DMS79 (cell line): ENCODE measurements at places on chromosomes 4 and X.

GRCh38 chrX:27555514-27555913 lies 34.6 kb upstream of the DCAF8L2 start:
- no peak for DNase-seq

GRCh38 chr4:3067473-3068001 lies 6.8 kb downstream of the HTT-AS start:
- no peak for DNase-seq

GRCh38 chr4:39170301-39170700 lies 12.0 kb upstream of the WDR19 start:
- DNase-seq = no peak

DNA sequence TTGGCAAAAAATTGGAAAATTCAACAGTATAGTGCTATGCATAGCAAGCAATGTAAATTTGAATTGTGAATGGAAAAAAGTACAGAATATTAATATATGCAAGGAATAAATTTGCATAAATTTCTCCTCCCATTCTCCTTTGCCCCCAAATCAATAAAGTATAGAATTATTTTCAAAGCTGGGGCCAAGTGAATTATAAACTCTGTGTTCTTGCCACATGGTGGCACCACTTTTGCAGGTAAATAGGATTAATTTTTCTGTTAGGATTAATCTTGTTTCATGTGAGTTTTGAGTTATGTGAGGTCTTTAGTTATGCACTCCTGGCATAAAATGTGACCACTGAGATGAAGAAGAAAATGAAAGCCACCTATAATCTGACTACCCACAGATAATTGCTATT lies 19.9 kb downstream of the COPS4 start:
- DNase-seq = no peak

DNA sequence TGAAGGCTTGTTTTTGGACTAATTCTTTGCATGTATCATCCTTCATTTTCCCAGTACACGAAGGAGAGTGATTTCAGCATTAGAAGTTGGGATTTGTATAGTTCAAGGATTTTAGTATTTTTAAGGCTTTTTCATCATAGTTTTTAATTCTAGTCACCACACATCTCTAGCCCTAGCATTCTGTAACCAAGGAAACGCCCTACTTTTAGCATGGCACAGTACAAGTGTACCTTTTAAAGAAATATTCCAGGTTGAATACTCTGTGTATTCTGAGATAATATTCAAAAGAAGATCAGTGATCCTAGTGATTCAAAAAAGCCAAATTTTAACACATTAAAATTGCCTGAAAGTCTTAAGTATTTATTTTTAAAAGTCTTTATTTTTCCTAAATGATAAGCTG lies 150.5 kb downstream of the RAP1GDS1 start:
- no peak for DNase-seq

DNA sequence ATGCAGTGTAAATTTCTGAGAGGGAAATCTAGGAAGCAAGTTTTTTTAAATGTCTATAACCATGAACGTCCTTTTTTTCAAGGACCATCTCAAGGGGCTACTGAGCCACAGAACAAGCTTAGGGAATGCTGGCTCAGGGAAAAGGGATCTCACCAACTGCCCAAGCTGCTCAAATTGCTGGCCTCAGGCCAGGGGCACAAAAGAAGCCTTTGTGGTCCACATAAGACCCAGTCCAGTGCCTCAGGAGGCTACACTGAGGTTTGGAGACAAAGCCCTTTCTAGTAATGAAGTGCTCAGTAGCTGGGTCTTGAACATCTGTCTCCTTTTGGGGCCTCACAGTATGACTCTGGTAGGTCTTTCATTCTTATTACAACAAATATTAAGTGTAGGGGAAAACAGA lies 305.5 kb downstream of the RAB28 start:
- DNase-seq = peak; percentile 50

GRCh38 chr4:27921231-27921630 lies 1060.6 kb downstream of the STIM2 start:
- no peak for DNase-seq

- DNase-seq = no peak
These were observed 36.9 kb upstream of the PUDP start for GRCh38 chrX:7184816-7185215.

GRCh38 chr4:47662975-47663374 lies 174.9 kb downstream of the CORIN start:
- no peak for DNase-seq

DNA sequence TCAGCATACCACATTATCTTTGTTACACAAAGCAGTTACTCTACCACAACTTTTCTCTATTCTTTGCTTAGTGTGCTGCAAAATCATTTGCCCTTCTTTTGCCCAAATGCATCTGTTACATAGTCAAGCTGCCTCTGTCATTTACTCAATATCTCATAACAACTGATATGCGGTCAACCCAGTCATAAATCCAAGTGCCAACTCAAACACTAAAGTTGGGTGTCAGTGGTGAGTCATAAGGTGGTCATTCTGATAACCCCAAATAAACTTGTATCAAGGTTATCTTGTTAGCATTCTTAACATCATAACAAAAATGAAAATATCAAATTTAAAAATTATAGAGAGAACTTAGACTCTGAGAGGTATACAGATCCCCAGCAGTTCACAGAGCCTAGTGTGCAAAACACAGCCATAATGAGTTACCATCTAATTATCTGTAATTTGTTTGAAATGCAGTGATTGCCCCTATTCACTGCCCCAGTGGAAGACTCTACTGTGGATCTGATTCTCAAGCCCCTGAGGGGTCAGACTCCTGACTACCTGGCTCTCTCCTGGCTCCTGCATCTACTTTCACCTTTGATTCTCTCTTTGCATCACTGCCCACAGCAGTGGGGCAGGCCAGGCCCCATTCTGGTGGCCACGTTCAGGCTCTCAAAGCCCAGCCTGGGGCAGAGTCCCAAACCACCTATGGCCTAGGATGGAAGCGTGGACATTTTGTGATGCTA lies 29.2 kb downstream of the TBC1D9 start:
- DNase-seq = no peak

GRCh38 chrX:3175659-3176438 lies 134.6 kb downstream of the ARSF start:
- no peak for DNase-seq

DNA sequence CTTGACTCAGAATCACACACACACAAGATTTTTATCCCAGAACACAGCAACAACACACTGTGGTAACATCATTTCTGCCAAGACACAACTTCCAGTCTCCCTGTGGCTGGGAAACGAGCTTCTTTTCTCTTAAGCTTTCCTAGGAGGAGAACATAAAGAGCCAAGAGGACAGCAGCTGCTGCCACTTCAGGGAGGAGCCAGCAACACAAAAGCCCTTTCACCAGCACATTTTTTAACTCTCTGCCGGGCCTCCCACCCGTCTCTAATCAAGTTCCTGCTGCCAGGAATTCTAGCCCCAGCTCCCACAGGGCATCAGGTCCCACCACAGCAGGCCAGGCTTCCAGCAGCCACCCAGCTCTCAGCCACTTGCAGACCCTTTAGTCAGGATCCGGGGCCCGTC lies 22.4 kb downstream of the FAT1 start:
- no peak for DNase-seq

DNA sequence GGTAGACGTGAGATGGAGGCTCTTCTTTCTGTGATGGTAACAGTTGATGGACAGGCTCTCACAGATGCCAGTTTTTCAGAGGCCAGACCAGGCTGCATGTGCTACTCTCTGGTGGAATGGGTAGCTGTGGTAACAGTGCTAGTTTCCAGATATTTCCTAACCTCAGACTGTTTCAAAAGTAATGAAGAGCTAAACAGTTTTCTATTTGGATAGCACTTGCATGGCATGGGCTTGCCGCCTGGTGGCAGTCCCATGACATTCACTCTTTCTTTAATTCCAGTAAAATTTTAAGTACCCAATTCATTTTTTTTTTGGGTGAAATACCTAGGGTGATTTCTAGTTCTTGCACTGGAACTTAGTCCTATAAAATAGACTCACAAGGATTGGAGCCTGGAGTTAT lies 220.2 kb upstream of the MAD2L1 start:
- no peak for DNase-seq

DNA sequence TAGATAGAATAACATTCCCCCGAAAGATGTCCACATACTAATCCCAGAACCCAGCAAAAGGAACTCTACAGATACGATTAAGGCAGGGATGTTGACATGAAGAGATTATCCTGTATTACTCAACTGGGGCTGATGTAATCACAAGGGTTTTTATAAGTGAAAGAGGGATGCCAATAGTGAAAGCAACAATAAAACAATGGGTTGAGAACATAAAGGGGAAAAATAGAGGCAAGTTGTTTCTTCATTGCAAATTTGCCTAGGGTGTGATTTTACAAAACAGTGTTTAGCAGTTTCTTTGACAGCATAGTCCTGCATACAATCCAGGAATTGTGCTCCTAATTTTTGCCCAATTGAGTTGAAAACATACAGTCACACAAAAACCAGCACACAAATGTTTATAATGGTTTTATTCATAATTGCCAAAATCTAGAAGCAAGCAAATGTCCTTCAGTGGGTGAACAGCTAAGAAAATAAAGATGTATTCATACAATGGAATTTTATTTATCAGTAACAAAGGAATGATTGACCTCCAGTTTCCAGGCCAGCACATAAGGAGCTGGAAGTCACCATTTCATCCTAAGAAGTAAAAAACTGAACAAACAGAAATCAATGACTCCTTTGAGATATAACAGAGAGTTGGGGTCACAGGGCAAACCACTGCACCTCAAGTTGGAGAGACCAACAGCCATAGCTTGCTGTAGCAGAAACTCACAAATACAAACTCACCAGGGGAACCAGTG lies 107.2 kb downstream of the CENPC start:
- no peak for DNase-seq

GRCh38 chr4:8185295-8185694 lies 13.8 kb upstream of the SH3TC1 start:
- DNase-seq = no peak

- DNase-seq = no peak
These were observed 64.9 kb downstream of the CXorf49B start for GRCh38 chrX:71828086-71828485.

DNA sequence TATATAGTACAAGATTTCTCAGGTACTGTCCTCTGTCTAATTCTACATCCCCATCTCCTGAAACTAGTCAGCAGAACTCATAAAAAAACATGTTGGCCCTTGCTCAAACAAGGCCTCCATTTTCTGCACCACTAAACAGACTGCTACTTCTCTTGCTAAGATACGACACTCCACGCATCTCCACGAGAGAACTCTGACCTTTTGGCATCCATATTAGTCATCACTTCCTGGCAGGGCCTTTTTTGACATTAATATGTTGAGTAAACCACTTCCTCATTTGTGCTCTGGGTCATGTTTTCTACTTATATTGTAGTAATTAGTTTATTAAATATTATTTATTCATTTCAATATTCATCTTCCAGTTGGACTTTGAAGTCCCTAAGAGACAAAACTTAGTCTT lies 65.6 kb downstream of the DCAF8L1 start:
- no peak for DNase-seq

- no peak for DNase-seq
These were observed 18.7 kb downstream of the DCHS2 start for GRCh38 chr4:154472858-154473257.

DNA sequence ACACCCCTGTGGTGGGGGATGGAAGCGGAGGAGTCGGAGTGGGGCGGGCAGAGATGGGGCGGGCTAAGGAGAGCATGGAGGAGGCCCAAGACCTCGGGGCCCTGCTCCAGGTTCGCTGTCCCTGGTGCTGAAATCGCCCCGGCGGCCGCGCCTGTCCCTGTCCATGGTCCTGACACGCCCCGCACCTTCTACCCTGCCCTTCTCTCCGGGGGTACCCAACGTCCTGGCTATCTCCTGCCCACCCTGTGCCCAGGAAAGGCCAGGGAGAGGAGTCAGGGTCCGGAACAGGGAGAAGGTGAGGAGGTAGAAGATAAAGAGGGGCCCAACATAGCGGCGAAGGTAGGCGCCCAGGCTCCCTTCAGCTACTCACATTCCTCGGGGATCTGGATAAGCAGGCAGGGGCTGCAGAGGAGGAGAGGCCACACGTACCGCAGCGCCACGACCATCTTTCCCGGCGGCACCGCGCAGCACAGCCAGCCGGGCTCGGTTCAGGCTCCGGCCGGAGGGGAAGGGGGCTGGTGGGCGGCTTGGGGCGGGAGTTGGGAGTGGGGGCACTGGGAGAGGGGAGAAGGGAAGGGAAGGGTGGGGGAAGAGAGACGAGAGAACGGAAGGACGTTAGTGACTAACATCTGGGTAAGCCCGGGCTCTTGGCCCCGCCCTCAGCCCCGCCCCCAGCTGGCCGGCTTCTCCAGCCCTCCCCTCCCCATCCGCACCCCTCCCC lies 10.4 kb downstream of the L1CAM start:
- DNase-seq = no peak

- DNase-seq = no peak
These were observed 22.4 kb upstream of the SOD3 start for GRCh38 chr4:24772952-24773351.

DNA sequence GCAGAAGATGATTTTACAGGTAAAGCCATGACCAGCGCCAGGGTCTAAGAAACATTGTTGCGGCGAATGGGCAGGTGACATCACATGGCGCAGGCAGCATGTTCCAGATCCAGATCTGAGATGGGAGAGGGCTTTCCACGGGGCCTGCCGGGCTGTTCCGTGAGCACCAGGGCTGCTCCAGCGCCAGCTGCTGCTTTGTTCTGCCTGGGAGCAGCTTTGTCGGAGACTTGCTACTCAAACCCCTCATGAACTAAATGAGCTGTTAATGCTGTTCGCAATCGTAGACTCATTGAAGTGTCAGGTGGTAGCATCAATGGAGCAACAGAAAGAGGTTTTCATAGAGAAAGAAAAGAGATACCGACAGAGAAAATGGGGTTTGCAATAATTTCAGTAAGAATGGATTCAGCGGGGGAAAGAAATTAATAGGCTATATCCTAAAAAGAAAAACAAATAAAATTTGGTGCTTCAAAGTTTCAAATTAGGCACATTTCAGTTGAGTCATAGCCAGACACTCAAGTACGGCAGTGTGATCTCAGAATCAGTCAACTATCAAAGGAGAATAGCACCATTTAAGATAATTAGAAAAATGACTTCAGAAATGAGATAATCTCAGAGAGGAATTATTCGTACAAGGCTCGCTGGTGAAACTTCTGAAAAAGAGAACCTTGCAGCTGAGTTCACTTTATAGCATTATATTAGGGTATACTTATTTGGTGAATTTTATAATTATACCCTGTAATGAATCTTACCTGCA lies 23.9 kb downstream of the SORBS2 start:
- peak; percentile 87 for DNase-seq

- DNase-seq = no peak
These were observed 213.4 kb upstream of the ARSJ start for GRCh38 chr4:114192854-114193253.

GRCh38 chrX:38103857-38104812 lies 97.8 kb downstream of the SYTL5 start:
- no peak for DNase-seq

- no peak for DNase-seq
These were observed 19.6 kb downstream of the PGAM4 start for GRCh38 chrX:77949840-77950239.

DNA sequence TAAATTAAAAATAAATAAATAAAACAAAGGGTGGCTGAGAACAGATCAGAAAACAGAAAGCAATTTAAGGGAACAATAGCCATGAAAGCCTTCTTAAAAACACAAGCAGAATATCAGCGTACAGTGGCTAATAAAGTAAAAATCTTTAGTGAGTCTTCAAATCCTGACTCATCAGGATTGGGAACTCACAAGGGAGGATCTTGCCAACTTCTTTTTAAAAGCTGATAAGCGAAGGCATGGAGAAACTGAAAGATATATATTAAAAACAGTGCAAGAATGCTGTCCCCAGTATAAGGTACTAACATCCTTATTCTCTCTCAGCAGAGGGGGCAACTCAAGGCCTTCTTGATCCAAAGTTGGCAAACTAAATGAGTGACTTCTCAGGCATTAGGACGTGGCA lies 180.1 kb downstream of the DHX15 start:
- no peak for DNase-seq

GRCh38 chr4:46793036-46793435 lies 116.0 kb downstream of the COX7B2 start:
- no peak for DNase-seq

GRCh38 chr4:107115185-107115847 lies 79.2 kb upstream of the DKK2 start:
- DNase-seq = no peak
